ENCODE measurements at places on chromosomes 12 and 14.

DNA sequence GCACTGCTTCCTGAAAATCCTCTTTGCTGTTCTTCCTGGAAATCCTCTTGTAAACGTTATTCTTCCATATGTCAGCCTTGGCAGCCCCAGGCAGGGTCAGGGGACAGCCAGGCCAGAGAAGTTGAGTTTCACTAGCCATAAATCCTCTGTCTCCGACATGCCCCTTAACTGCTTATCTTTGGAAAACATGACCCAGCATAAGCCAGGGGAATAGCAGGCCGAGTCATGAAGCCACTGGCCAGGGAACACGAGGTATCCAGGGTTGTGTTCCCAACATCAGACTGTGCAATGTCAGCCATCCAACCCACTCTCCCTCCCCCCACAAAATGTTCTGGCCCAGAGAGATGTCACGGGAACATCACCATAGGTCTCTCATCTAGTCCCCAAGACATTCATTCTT lies 453.9 kb downstream of the MED13L start:
- DNase-seq = no peak

- DNase-seq = no peak
Measured at GRCh38 chr14:30403791-30404190, 155.2 kb upstream of the G2E3 start.

DNA sequence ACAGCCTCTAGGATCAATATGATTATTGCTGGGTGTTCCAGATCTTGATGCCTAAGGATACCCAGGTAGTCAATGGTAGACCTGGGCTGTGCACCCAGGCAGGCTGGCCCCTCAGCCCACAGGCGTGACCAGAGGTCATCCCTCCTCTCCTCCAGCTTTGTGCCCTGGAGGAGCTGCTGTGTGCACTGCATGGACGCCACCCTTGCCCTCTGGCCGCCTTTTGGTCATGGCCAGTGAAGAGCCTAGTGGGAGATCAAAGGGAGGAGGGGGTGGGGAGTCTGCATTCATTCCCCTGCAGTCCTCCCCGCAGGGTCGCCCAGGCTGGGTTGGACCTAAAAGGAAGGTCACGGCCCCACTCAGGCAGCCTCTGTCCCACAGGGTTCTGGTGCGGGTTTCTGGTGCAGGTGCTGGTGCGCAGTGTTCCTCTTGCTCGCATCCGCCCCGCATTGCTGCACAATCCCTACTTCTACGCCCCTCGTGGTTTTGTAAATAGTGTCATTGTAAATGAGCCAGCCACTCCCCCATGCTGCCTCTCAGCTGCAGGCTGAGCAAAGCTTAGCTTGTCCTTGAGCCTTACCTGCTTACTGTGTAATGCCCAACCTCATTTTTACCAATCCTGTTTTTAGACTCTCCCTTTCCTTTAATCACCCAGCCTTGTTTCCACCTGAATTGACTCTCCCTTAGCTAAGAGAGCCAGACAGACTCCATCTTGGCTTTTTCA lies 55.3 kb downstream of the PSMA6 start:
- DNase-seq = no peak

DNA sequence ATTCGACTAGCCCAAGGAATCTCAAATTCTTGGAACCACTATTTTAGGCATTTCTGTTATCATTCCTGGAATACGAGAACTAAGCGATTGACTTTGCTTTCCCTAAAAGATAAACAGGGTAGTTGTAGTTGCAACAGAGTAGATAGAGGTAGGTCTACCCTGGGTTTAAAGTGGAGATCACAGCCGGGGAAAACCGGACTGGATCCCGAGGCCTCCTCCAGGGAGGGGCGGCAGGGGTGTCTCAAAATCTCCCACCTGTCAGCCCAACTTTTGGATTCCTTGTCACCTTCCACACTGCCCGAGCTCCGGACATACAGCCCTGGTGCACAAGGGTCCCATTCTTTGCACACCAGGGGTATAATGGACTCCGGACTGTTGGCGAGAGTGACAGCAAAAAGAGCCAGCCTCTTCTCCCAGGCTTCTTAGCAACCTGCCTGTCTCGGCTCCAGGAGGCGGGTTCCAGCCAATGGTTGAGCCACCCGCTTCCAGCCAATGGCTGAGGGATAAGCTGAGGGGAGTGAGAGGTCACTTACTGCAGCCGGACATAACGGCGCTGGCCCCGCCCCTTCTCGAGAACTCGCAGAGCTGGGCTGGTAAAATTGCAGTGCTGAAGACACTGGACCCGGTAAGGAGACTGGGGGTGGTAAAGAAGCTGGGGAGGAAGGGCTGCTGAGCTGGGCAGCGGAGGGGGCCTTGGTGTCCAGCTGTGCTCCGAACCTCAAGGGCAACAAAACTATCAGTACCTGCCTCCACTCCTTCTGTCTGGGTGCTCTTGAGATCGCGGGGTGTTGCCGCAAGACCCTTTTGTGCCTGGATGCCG lies at the start of gene SUOX:
Gene SUOX (plus strand): TSS at position 562 of the 820 bp plus-strand sequence. CDS start 4,946 bp downstream, outside the sequence.
- no peak for DNase-seq

DNA sequence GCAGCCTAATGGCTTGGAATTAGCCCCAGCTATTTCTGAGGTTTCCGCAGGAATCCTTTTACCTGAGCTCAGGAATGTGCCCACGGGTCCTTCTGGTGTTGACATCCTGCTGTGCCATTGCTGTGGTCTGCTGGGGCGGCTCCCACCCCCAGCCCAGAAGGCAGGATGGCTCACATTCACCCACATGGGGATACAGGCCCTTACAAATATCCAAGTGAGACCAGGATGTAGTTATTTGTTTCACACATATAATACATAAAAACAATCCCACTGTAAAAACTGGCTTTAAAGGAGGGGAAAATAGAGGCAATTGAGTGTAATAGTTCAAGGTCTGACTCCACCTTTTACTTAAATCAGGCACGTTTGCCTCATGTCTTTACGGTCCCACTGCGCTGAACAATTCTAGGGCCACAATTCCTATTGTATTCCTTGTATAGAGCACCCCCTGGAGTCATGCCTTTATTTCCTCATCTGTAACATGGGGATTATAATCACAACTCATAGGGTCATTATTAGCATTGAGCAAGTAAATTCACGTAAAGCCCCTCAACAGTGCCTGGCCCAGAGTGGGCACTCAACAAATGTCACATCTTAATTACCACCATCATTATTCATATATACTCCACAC lies 57.2 kb upstream of the FICD start:
- no peak for DNase-seq

DNA sequence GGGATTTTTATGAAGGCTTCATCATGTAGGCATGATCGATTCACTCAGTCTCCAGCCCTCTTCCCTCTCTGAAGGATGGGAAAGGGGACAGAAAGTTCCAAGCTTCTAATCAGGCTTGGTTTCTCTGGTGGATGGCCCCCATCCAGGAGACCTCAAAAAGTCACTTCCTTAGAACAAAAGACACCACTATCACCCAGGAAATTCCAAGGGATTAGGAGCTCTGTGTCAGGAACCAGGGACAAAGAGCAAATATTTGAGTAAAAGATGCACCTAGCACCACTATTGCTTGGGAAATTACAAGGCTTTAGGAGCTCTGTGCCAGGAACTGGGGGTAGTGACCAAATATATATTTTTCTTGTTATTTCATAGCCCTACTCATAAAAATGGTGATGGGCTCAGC lies 33.6 kb upstream of the TMX1 start:
- no peak for DNase-seq

DNA sequence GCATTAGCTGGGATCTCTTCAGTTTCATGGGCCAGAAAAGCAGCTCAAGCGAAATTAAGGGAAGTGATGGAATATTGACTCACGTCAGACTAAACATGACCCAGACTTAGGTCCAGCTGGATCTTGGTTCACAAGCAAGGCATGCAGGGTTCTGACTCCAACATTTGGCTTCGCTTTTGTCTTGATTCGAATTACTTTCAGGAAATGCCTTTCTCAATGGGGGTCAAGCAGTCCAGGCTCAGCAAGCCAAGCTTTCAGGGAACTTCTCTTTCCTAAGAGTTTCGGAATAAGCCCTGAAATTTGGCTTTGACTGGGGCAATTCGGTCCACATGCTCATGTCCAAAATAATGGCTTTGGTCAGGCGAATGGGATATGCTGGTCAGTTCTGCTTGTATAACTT lies 678.7 kb upstream of the TMEM132C start:
- no peak for DNase-seq

- no peak for DNase-seq
Measured at GRCh38 chr14:101635749-101636560, 74.7 kb downstream of the DIO3 start.

DNA sequence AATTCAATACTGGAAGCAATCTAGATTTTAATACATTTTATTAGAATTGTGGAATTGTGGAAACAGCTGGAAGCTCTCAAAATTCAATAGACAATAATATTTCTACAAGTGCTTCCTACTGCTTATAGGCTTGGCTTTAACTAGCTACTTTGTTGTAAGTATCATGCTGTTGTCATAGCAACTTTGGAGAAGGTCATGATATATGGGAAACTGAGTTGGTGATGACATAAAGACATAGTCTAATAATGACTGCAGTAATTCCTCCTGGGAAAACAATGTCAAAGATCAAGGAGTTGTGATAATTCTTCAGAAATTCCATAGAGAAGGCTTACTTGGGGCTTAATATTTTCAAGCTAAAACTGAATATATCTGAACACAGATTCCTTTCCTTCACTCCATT lies 266.6 kb downstream of the KIF21A start:
- DNase-seq = no peak

DNA sequence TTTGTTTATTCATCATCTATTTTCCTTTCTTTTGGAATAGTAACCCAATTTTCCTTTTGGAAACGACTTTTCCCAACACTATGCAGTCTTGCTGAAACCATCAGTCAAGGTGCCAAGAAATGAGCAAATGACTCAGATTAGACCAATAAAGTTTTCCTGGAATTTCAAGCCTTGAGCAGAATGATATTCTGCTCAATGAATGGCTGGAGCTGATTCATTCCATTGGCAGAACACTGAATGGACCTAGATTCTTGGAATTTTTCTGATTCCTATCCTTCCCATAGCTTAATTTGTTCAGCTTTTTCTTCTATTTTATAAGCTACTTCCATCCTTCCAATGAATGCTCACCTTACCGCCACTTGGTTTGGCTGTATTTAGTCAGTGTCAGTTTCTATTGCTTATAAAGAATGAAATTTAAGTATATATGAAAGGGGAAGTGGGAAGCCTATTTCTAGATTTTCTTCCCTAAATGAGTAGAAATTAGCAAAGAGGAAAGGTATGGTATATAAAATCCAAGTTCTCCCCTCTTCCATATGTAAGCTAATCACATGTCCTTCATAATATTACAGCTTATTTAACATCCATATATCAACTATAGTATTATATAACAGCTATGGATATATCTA lies 89.0 kb downstream of the C14orf39 start:
- DNase-seq = no peak

DNA sequence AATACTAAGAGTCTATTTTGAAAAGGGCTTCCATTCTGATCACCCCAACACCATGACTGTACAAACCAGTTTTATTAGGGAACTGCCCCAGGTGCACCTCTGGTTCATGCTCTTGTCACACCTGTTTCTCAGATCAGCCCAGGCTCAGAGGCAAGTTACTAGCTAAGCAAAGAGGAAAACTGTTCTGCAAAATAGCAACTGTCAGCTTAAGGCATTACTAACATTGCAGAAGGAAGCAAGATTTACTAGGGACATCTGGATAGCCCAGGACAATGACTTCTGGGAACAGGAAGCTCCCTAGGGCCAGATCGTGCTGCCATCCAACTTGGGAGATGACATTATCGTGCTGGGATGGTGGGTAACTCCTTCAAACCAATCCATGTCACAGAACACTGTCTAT lies 30.1 kb downstream of the ANAPC7 start:
- DNase-seq = no peak

DNA sequence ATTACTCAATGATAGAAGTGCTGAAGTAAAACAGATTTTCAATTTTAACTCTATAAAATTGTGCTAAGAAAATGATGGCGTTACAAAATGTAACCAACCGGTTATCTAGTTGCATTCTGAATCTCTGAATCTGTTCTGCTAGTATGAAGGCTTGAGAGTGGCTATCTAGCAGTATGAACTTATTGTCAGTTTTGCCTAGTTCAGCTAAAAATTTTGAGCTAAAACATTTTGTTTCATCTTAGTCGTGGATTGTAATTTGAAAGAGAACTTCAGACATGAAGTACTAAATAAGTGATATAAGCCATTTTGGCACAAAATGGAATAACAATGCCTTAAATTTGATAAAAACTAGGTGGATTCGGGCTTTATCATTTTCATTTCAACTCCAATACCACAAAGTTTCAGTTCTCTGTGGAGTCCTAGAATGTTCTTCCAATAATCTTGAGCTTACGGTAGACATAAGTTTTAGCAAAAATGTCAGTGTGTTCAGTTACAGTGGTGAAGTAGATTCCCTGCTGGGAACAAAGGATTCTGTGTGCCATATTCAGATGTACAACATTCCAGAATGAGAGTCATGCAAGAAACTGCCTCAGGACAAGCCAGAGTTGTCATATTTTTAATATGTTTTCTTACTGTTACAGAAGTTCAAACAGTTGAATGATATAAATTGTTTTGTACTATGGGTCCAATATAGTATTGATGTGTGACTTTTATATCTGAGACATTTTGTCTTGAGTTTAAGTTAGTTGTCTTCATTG lies 28.1 kb downstream of the ATP6V1D start:
- no peak for DNase-seq

- DNase-seq = no peak
Measured at GRCh38 chr12:113214895-113215400, 6.3 kb upstream of the TPCN1 start.

DNA sequence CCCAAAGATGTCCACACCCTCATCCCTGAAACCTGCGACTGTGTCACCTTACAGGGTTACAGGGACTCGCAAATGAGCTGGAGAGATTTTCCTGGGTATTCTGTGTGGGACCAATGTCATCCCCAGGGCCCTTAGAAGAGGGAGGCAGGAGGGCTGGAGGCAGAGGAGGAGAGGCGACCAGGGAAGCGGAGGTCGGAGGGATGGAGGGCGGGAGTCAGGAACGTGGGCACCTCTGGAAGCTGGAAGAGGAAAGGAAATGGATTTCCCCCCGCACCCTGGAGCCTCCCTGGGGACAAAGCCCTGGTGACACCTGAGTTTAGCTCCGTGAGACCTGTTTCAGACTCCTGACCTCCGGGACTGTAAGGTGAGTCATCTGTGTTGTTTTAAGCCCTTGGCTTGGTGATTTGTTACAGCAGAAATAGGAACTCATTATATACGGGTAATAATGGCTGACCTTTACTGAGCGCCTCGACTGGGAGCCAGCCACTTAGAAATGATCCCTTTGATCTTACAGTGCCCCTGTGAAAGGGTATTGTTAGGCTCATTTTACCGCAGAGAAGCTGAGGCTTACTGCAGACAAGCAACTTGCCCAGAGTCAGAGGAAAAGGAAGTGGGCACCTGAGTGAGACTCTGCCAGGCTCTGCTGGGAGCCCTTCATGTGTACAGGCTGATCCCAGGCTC lies 29.3 kb upstream of the FZD10 start:
- DNase-seq = no peak

GRCh38 chr12:84910549-84911241 lies 1.9 kb downstream of the SLC6A15 start:
- DNase-seq = no peak
